IMR-90 (cell line): ENCODE measurements at places on chromosomes 4 and X. TPM values are rescaled to one million over a fixed set of nuclear protein-coding genes. Genes with fewer than 3 reads are reported as not detected.

DNA sequence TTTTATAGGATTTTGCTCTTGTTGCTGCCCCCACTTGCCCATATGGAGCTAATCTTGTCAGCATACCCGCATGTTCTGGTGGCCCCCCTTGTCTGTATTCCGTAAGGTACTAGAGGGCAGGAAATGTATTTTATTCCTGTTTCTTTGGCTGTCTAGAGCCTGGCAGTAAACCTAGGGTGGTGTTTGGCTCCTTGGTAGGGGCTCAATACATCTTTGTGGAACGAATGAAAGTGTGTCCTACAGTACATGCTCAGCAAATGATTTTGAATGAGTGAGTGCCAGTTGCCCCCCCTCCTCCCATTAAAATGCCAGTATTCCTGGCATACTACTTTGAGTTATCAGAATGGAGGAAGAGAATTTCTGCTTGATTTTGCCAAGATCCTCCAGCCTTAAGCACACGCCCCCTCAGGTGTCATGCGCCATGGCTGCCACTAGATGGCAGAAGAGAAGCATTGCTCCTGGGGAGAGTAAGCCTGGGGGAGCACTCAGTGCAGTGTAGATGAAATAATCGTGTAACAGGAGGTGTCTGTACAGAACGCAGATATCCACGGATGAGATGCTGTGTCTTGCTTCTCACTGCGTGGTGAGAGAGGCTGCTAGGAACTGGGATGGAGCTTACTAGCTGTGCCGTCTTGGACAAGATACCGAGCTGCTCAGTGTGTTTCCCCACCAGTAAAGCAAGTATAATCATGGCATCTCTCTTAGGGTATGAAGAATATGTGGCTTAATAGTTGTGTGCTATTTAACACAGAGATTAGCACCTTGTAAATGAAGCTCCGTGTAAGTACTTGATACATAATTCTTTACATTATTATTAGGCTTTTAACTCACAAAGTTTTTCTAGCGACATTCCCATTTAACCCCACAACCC, 17.2 kb upstream of the RNF212 start:
- H3K36me3 ChIP-seq: no peaks in the 10 kb centered on the region
- H3K4me3 ChIP-seq: no peak overlapping the region
- H3K27ac ChIP-seq: no peak overlapping the region
- H3K27me3 ChIP-seq: peaks cover 9% of the 10 kb centered on the region

The C4orf46 gene
- total RNA-seq: 10.0 and 14.2 TPM in 2 replicates

GRCh38 chrX:140071037-140071436, 105.7 kb upstream of the CXorf66 start:
- H3K4me1 ChIP-seq: no peaks in the 10 kb centered on the region
- DNase-seq: no peak
- H3K27me3 ChIP-seq: no peaks in the 10 kb centered on the region
- no peak overlapping the region for H3K4me3 ChIP-seq
- no peak overlapping the region for H3K27ac ChIP-seq

The NOCT gene
- 30.8 and 41.4 TPM in 2 replicates for total RNA-seq

DNA sequence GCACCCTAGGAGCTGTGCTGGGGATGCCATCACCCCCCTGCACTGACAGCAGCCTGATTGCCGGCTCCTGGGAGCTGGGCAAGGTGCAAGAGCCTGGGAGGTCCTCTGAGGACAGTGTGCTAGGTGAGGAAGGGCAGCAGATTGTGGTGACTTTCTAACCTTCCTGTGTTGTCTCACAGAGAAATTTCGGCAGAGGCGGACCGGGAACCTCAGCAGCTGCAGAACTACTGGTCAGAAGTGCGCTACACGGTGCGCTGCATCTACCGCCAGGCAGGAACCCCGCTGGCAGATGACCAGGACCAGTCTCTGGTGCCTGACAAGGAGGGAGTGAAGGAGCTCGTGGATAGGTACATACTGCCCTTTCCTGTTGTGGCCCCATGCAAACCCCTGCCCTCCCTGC, 89.8 kb downstream of the FAM193A start:
- no peaks in the 10 kb centered on the region for H3K4me1 ChIP-seq
- H3K36me3 ChIP-seq: peaks cover 24% of the 10 kb centered on the region
- DNase-seq: no peak
- H3K4me3 ChIP-seq: no peak overlapping the region

GRCh38 chr4:75718529-75718928, 5.8 kb upstream of the USO1 start:
- H3K4me3 ChIP-seq: no peak overlapping the region
- H3K27ac ChIP-seq: no peak overlapping the region
- peak; percentile 33 for DNase-seq
- no peaks in the 10 kb centered on the region for H3K27me3 ChIP-seq
- peaks cover 17% of the 10 kb centered on the region for H3K4me1 ChIP-seq
- H3K36me3 ChIP-seq: no peaks in the 10 kb centered on the region

DNA sequence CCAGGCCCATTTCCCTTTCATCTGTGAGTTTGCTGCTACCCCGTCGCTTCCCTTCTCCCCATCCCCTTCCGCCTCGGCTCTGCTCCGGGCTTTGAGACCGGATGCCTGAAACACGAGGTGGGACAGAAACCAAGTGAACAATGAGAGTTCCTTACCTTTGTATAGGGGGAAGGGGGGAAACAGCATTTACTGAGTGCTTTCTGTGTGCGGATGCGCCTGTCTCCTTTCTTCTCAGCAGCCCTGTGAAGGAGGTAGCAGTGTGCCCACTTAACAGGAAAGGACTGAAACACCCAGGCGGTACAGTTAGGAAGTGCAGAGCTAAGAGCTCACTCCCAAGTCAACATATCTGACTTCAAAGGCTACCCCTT, 43.2 kb upstream of the TMSB15B start:
- peak overlapping the region; percentile 63 for H3K4me3 ChIP-seq
- peak overlapping the region; percentile 50; the same call in 1 of the 2 replicates for H3K27ac ChIP-seq
- peaks cover 2% of the 10 kb centered on the region; the same call in 1 of the 2 replicates for H3K27me3 ChIP-seq
- H3K4me1 ChIP-seq: no peaks in the 10 kb centered on the region
- no peaks in the 10 kb centered on the region for H3K36me3 ChIP-seq

The SUPT20HL2 gene
- total RNA-seq: not detected in 2 replicates

GRCh38 chr4:174317531-174317930, 33.8 kb downstream of the CEP44 start:
- H3K4me1 ChIP-seq: peaks cover 2% of the 10 kb centered on the region; the same call in 1 of the 2 replicates
- no peaks in the 10 kb centered on the region for H3K36me3 ChIP-seq
- H3K27me3 ChIP-seq: no peaks in the 10 kb centered on the region
- peak; percentile 23 for DNase-seq
- no peak overlapping the region for H3K4me3 ChIP-seq

GRCh38 chr4:38268837-38269236, 308.6 kb downstream of the PTTG2 start:
- H3K27ac ChIP-seq: no peak overlapping the region
- no peaks in the 10 kb centered on the region; the same call in 1 of the 2 replicates for H3K27me3 ChIP-seq
- no peak for DNase-seq
- H3K4me3 ChIP-seq: no peak overlapping the region

- H3K27ac ChIP-seq: no peak overlapping the region
- H3K4me3 ChIP-seq: no peak overlapping the region
- H3K27me3 ChIP-seq: no peaks in the 10 kb centered on the region
- no peaks in the 10 kb centered on the region for H3K4me1 ChIP-seq
- no peak for DNase-seq
Observed at GRCh38 chr4:69743476-69744156, 16.8 kb downstream of the SULT1B1 start.

The DAPP1 gene
- total RNA-seq: not detected in 2 replicates

- no peaks in the 10 kb centered on the region for H3K36me3 ChIP-seq
- no peak overlapping the region for H3K27ac ChIP-seq
- no peak for DNase-seq
- H3K4me1 ChIP-seq: no peaks in the 10 kb centered on the region
Observed at GRCh38 chr4:41477181-41477905, 60.6 kb upstream of the LIMCH1 start.

GRCh38 chr4:75325318-75325979, 188.8 kb downstream of the RCHY1 start:
- H3K36me3 ChIP-seq: no peaks in the 10 kb centered on the region
- H3K4me1 ChIP-seq: peaks cover 5% of the 10 kb centered on the region; the same call in 1 of the 2 replicates
- no peak overlapping the region for H3K27ac ChIP-seq
- H3K4me3 ChIP-seq: no peak overlapping the region

DNA sequence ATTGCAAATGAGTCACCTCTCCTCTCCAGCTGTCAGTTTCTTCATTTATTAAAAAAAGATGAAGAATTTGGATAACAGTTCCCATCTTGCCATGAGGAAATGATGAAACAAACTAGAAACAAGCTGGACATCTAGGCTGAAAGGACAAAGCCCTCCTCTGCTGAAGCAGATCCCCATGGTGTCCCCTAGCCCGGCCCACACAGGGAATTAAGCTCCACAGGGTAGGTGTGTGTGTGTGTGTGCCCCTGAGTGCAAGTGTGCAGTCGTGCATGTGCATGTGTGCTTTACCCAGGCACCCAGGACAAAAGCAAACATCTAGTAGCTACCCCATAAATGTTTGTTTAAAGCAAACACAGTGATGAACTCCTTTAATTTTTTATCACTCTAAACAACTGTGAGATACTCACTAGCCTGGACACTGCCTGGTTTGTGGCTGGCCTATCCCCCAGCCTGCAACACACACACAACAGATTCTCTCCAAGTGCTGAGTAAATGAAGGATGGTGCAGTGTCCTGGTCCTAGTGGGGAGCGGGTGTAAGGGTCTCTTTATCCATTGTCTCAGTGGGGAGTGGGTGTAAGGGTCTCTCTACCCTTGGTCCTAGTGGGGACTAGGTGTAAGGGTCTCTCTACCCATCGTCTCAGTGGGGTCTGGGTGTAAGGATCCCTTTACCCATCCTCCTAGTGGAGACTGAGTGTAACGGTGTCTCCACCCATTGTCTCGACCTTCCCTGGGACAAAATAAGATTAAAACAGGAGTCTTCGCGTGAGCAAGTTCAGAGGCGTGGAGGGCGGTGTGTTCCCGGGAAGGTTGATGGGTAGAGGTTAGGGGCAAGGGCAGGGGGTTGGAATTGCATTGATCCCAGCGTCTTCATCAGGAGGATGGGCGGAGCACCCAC, 688 bp upstream of the EVC start:
- DNase-seq: peak; percentile 18
- H3K27ac ChIP-seq: peak overlapping the region; percentile 85
- H3K36me3 ChIP-seq: no peaks in the 10 kb centered on the region
- H3K4me1 ChIP-seq: peaks cover 33% of the 10 kb centered on the region
- peak overlapping the region; percentile 83; the same call in 1 of the 2 replicates for H3K4me3 ChIP-seq

GRCh38 chr4:139241784-139242151, 38.3 kb downstream of the MGARP start:
- peaks cover 30% of the 10 kb centered on the region for H3K4me1 ChIP-seq
- no peaks in the 10 kb centered on the region for H3K27me3 ChIP-seq
- DNase-seq: no peak
- peak overlapping the region; percentile 29; the same call in 1 of the 2 replicates for H3K27ac ChIP-seq
- H3K36me3 ChIP-seq: no peaks in the 10 kb centered on the region
- H3K4me3 ChIP-seq: no peak overlapping the region

DNA sequence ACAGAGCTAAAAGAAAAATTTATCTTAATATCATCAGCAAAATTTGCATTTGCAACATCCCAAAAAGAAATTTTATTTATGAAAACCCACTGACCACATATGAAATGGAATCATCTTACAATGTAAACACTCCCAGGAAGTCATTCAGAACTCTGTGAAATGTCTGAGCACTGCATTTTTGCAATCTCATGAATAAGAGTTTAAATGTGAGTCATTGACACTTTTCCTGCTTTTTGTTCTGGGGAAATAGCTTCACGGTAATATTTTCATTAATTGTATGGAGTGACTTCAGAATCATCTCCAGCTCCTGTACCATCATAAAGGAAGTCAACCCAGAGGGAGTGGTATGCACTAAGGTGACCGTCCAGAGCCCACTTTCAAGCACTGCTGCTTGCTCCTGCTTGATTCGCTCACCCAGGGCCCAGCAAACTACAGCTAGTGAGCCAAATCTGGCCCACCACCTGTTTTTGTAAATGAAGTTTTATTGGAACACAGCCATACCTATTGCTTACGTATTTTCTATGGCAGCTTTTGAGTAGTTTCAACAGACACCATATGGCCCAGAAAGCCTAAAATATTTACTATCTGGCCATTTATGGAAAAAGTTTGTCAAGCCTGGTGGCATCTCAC, 17.2 kb downstream of the EDNRA start:
- H3K27ac ChIP-seq: peak overlapping the region; percentile 73
- peaks cover 8% of the 10 kb centered on the region; the same call in 1 of the 2 replicates for H3K4me1 ChIP-seq
- no peaks in the 10 kb centered on the region for H3K27me3 ChIP-seq
- H3K36me3 ChIP-seq: no peaks in the 10 kb centered on the region

The ETDB gene
- total RNA-seq: not detected in 2 replicates

GRCh38 chr4:123417813-123418212, 21.2 kb downstream of the SPRY1 start:
- H3K27me3 ChIP-seq: no peaks in the 10 kb centered on the region
- peak overlapping the region; percentile 46 for H3K27ac ChIP-seq
- H3K36me3 ChIP-seq: no peaks in the 10 kb centered on the region
- no peak for DNase-seq

The FAM47A gene
- not detected in 2 replicates for total RNA-seq

The LONRF3 gene
- total RNA-seq: not detected in 2 replicates

The CDX4 gene
- not detected in 2 replicates for total RNA-seq

- H3K27ac ChIP-seq: no peak overlapping the region
- no peak overlapping the region for H3K4me3 ChIP-seq
Observed at GRCh38 chrX:138845786-138846185, 134.3 kb upstream of the FGF13 start.

GRCh38 chrX:53824686-53825085, 138.2 kb upstream of the HUWE1 start:
- no peak for DNase-seq
- no peak overlapping the region for H3K4me3 ChIP-seq
- H3K27ac ChIP-seq: no peak overlapping the region
- H3K36me3 ChIP-seq: no peaks in the 10 kb centered on the region
- H3K4me1 ChIP-seq: no peaks in the 10 kb centered on the region

The PABPC1L2A gene
- total RNA-seq: not detected in 2 replicates
